H4 (cell line): ENCODE measurements at places on chromosomes 2 and 18.

DNA sequence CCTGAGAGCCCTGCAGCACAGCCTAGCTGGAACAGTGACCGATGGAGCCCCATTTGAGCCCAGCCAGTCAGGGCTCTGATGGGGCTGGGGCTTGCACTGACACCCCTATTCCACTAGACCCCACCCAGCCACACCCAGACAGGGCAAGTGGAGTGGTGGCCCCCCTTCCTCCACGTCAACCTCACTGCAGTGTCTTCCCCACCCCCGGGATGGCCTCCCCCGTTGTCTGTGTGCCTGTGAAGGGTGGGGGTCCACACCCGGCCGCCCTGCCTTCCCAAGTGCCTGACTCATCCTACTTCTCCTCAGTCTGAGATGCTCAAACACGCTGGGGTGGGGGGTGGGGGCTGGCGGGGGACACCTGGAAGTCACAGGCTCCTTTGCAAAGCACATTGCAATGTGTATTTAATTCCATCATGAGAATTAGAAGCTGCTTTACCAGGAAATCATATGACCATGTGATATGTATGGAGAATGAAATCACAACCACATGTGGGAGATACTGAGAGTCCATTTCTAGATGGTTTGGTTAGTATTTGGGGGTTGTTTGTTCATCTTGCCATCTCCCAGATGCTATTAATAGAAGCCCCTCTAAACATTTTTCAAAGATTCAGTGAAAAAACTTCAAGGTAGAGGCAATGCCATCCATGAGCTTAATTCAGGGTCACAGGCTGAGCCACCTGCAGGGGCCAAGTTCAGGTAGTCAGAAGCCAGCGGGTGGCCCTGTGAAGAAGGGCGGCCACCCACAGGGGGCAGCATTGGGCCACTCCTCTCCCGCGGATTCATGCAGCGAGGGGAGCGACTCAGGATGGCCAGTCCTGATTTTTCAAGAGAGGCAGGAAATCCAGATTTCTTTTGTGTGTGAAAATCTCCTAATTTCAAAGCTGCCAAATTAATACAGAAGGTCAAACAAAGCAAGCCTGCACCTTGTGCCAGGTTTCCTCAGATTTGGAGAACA, 22.7 kb upstream of the GMPPA start:
- DNase-seq, result peak; percentile 32

- DNase-seq, result peak; percentile 48
These were observed 12.0 kb upstream of the RAB31 start for GRCh38 chr18:9696112-9696511.

GRCh38 chr18:59730896-59731295, 33.7 kb upstream of the CCBE1 start:
- DNase-seq, result no peak

- DNase-seq, result no peak
These were observed 17.3 kb downstream of the UNC80 start for GRCh38 chr2:209788925-209789324.

- no peak for DNase-seq
These were observed 158.3 kb downstream of the LDLRAD4 start for GRCh38 chr18:13376841-13377351.

DNA sequence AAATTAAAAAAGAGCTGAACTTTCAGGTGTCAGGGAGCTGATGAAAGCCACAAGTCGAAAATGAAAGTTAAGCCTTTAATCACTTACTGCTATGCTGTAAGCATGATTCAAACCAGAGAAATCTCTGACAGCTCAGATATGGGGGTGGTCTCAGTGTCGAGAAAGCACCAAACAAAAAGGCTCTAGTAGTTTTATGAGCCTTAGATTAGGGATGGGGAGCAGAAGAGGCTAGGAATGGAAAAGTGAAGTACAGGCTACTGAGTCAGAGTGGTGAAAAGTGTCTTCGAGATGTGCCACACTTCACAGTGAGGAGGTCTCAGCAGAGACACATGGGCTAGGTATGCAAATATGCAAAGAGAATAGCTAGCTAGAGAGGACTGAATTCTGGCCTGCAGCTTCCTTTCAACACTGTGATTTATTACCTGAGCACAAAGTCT, 482.2 kb downstream of the SPAG16 start:
- no peak for DNase-seq

- DNase-seq, result no peak
These were observed 128.2 kb downstream of the MCFD2 start for GRCh38 chr2:46787364-46787763.

DNA sequence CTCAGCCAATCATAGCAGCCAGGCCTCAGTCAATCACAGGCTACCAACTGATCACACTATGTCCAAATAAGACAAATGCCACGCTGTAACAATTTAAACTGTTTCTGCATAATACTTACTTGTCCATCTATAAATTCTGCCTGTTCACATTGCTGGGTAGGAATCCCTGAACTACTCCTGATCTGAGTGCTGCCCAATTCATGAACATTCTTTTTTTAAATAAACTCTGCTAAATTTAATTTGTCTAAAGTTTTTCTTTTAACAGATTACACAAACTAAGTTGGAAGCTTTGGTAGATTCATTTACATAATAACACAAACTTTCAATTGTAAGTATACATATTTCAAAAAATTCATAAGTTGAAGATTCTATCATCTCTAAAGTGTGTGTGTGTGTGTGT, 583.0 kb downstream of the ERBB4 start:
- no peak for DNase-seq

- no peak for DNase-seq
These were observed 287.9 kb upstream of the KLHL29 start for GRCh38 chr2:23096906-23097602.

DNA sequence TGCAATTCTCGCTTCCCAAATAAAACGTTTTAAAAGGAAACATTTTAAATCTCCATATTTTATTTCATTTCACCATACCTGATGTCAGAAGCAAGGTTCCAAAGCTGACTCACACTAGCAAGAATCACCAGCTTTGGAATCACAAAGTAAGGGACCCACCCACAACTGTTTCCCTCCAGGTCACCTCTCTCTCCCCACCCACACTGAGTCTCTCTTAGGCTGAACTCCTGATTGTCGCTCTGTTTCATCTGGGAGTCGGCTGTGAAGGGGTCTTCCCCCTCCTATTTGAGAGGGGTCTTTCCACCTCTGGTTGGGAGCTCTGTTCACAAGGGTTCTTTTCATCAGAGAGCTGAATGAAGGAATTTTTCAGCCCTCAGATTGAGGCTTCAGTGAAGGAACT, 128.1 kb downstream of the L3MBTL4 start:
- DNase-seq, result no peak

DNA sequence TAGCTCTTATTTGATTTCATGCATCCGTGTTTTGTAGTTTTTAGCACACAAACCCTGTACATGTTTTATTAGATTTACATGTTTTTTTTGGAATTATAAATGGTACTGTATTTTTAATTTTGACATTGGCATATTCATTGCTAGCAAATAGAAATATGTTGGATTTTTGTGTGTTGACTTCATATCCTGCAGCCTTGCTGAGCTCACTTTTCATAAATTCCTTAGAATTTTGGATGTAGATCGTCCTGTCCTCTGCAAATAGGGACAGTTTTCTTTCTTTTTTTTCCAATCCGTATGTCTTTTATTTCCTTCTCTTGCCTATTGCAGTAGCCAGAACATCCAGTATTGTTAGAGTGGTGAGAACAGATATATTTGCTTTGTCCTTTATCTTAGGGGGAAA, 46.7 kb upstream of the GPR17 start:
- no peak for DNase-seq

DNA sequence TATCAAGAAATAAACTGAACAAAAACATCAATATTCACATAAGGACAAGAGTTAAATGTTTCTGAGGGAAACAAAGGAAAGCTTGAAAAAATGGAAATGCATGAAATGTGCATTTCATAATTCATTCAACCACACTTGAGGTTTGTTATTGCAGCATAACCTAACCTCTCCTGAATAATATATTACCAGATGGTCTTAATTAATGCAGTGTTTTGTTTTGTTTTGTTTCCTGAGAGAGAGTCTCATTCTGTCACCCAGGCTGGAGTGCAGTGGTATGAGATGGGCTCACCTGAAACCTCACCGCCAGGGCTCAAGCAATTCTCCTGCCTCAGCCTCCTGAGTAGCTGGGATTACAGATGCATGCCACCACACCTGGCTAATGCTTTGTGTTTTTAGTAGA, 139.9 kb upstream of the PIEZO2 start:
- no peak for DNase-seq

- DNase-seq, result no peak
These were observed 65.4 kb downstream of the LRRFIP1 start for GRCh38 chr2:237692601-237693290.

DNA sequence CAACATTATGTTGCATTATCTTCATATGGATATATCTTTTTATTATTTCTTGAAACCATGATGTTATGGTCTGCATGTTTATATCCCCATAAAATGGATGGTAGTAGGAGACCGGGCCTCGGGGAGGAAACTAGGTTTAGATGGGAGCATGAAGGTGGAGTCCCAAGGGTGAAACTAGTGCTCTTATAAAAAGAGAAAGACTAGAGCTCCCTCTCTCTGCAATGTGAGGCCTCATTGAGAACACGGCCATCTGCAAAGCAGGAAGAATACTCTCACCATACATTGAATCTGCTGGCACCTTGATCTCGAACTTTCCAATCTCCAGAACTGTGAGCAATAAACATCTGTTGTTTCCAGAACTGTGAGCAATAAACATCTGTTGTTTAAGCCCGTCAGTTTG, 64.0 kb downstream of the NXPH2 start:
- DNase-seq, result no peak

DNA sequence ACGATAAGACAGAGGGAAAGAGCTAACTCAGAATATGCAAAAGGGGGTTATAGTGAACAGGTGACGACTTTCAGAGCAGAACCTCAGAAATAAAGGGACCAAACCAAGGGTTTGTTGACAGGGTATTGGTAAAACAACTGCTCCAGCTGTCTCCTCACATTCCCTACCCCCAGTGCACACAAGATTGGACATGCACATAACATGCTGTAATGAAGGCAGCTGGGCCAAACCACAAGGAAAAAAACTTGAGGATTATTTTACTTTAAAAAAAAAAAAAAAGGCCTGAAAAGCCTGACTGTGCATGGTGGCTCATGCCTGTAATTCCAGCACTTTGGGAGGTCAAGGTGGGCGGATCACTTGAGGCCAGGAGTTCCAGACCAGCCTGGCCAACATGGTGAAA, 3.5 kb downstream of the RBM43 start:
- peak; percentile 76 for DNase-seq

DNA sequence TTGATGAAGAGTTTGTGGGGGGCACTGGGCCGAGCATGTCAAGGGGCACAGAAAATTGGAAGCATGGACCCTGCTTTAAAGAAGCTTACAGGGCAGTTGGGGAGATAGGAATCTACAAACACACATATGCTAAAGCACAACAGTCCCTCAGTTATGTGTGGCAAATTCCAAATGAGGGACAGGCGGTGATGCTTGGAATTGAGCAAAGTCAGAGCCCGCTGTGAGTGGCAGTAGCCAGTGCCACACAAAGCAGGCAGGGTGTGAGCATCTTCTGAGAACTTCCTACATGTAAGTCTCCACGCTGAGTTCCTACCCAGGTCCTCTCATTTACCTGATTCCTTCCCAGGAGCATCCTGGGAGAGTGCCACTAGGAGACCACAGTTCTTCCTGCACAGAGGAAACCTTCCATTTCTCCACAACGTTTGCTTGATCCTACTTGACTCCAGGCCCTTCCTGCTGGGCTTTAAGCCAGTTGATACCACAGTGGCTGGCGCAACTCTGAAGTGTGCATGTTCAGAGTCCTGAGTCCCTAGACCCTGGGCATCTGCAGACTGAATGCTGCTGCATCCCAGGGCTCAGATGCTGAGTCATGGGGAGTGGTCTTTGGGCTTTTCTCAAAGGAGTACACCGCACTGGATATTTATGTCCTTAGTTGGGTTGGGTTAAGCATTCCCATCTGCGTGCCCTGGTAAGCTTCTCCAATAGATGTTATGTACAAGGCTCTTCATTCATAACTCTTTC, 287.3 kb upstream of the REV1 start:
- peak; percentile 18 for DNase-seq

GRCh38 chr2:11711354-11711716, 35.1 kb upstream of the LPIN1 start:
- DNase-seq, result no peak

DNA sequence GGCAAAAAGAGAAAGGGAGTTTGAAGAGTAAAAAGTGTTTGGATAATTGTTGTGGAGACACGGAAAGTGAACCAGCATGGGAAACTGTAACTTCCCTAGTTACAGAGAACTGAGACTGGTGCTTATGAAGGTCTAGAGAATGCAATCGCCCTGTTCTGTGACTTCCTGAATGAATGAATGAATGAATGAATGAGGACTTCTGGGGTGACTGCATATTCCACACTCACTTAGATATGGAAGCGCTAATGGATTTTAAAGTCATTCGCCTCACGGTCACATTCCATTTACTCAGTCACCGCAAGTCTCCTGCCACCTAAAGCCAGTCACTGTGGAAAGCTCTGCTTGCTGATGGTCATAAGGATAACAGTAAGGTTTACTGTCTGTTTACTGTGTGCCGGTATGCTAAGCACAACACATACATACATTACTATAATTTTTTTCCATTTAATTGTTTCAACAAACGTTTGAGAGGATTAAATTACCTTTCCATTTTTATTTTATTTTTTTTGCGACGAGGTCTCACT, 138.2 kb downstream of the CABLES1 start:
- no peak for DNase-seq

- no peak for DNase-seq
These were observed 230.4 kb downstream of the TWIST2 start for GRCh38 chr2:239078128-239078924.

- DNase-seq, result no peak
These were observed 134.3 kb downstream of the TFCP2L1 start for GRCh38 chr2:121150713-121151112.

DNA sequence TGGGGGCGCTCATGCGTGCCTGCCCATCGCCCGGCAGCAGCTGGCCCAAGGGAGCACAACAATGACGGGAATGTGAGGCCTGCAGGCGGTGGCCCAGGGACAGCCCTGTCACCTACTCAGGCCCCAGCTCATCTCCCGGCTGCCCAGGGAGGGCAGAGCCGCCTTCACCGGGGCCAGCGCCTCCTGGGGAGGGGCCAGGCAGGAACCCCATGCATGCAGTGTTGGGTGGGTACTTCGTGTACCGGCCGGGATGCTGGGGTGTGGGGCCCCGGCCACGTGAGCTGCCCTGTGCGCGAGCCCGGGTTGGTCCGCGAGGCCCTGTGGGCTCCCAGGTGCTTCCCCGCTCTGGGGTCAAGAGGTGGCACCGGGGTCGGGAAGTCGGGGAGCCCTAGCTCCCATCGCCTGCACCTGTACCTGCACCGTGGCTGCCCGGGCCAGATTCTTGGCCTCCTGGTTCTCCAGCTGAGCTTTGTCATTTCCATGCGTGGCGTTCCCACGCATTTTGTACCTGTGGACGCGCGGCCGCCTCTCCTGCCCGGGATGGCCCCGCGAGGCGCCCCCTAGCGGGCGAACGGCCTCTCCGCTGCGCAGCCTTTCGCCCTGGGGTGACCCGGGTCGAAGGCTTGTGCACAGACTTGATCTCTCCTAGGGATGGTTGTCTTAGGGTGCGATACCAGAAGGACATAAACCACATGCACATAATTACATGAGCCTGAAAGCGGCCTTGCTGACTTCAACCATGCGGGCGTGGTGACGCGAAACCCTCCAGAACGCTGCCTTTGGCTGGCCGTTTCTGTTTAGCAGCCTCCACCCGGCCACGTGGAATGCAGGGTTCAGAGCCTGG, 950 bp downstream of the KLHL30 start:
- DNase-seq, result no peak

GRCh38 chr2:88066543-88066942, 1.1 kb upstream of the SMYD1 start:
- DNase-seq, result no peak
